ENCODE measurements at places on chromosomes 12 and 14.

DNA sequence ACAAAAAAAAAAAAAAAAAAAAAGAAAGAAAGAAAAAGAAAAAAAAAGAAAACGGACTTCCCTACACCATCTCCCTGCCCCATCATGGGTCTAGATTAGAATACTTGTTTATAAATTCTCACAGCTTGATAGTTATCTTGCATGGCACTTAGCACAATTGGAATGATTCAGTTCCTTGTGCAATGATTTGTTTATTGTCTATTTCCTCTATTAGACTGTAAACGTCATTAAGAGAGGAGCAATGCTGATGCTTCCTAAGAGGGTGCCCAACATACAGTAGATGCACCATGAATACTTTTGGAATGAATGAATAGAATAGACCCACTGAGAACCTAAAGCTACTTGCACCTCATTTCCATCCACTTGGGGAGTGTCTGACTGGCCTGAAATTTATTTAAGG lies 40.8 kb downstream of the PAX9 start:
- H3K4me1 ChIP-seq: no peaks in the 10 kb centered on the region
- no peak overlapping the region for H3K27ac ChIP-seq
- no peak overlapping the region for H3K4me3 ChIP-seq
- no peak for DNase-seq

GRCh38 chr14:46344327-46344937 lies 307.1 kb downstream of the RPL10L start:
- no peak overlapping the region for H3K27ac ChIP-seq
- DNase-seq: no peak
- no peaks in the 10 kb centered on the region for H3K4me1 ChIP-seq
- no peaks in the 10 kb centered on the region for H3K27me3 ChIP-seq

DNA sequence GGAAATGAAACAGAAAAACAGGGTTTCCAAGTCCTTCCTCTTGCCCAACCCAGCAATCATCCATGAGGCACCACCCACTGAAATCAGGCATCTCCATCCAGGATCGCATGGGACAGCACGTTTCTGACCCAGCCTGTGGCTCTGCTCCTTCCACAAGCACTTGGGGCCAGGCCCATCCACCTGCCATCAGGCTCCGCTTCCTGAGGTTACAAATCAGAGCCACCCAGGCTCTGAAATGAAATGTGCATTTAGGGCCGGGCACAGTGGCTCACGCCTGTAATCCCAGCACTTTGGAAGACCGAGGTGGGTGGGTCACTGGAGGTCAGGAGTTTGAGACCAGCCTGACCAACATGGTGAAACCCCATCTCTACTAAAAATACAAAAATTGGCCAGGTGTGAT lies 717 bp upstream of the KRT78 start:
- no peak overlapping the region for H3K4me3 ChIP-seq
- DNase-seq: no peak
- H3K4me1 ChIP-seq: peaks cover 4% of the 10 kb centered on the region
- no peak overlapping the region for H3K27ac ChIP-seq
- peaks cover 55% of the 10 kb centered on the region for H3K27me3 ChIP-seq

DNA sequence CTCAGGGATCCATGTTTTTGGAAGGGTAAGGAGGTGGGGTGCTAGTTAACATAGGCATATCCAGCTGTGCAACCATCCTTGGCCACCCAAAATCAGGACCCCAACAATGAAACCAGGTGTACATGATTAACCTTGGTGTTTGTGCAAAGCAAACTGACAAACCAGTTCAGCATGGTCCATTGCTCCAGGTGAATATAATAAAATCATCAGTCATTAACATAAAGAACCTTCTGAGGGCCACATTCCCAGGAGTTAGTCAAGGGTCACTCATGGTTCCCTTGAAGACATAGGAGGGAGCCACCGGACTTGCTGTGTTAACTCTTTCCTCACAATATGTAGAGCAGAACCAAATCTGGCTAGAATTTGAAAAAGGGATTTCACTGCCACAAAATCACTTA lies 17.8 kb downstream of the SLC38A2 start:
- no peak overlapping the region for H3K27ac ChIP-seq
- H3K4me3 ChIP-seq: no peak overlapping the region
- peaks cover 2% of the 10 kb centered on the region for H3K4me1 ChIP-seq
- peaks cover 8% of the 10 kb centered on the region for H3K36me3 ChIP-seq
- DNase-seq: no peak

GRCh38 chr12:120144215-120144614 lies 27.7 kb upstream of the RAB35 start:
- no peak overlapping the region for H3K27ac ChIP-seq
- H3K36me3 ChIP-seq: peaks cover 24% of the 10 kb centered on the region
- no peak overlapping the region for H3K4me3 ChIP-seq
- peaks cover 2% of the 10 kb centered on the region for H3K4me1 ChIP-seq
- DNase-seq: no peak

- peaks cover 29% of the 10 kb centered on the region for H3K36me3 ChIP-seq
- peaks cover 58% of the 10 kb centered on the region for H3K4me1 ChIP-seq
- H3K27me3 ChIP-seq: no peaks in the 10 kb centered on the region
- H3K4me3 ChIP-seq: peak overlapping the region; percentile 53
- H3K27ac ChIP-seq: no peak overlapping the region
Observed at GRCh38 chr14:23562822-23563472, 4.6 kb downstream of the AP1G2 start.

DNA sequence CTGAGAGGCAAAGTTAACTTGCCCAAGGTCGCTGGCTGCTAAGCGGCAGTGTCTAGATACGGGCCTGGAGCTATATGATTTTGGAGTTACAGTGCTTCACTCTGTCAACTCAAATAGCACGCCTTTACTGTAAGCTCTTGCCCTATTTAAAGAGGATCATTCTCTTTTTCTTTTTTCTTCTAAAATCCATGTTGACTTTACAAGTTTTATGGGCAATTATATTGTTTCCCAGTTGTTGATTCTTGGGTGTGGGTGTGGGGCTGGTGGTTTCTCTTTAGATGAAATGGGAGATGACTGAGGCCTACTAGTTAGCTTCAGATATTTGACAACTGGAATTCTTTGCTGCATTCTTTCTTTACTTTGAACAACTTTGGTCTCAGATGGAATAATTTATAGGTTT lies 70.7 kb downstream of the C12orf75 start:
- H3K27me3 ChIP-seq: no peaks in the 10 kb centered on the region
- H3K4me1 ChIP-seq: no peaks in the 10 kb centered on the region
- H3K4me3 ChIP-seq: no peak overlapping the region
- H3K27ac ChIP-seq: no peak overlapping the region
- peaks cover 27% of the 10 kb centered on the region for H3K36me3 ChIP-seq
- no peak for DNase-seq

- H3K4me1 ChIP-seq: no peaks in the 10 kb centered on the region
- no peak overlapping the region for H3K4me3 ChIP-seq
- peaks cover 4% of the 10 kb centered on the region for H3K36me3 ChIP-seq
- H3K27me3 ChIP-seq: peaks cover 51% of the 10 kb centered on the region
- no peak for DNase-seq
Observed at GRCh38 chr12:253116-253831, 9.4 kb downstream of the SLC6A13 start.

DNA sequence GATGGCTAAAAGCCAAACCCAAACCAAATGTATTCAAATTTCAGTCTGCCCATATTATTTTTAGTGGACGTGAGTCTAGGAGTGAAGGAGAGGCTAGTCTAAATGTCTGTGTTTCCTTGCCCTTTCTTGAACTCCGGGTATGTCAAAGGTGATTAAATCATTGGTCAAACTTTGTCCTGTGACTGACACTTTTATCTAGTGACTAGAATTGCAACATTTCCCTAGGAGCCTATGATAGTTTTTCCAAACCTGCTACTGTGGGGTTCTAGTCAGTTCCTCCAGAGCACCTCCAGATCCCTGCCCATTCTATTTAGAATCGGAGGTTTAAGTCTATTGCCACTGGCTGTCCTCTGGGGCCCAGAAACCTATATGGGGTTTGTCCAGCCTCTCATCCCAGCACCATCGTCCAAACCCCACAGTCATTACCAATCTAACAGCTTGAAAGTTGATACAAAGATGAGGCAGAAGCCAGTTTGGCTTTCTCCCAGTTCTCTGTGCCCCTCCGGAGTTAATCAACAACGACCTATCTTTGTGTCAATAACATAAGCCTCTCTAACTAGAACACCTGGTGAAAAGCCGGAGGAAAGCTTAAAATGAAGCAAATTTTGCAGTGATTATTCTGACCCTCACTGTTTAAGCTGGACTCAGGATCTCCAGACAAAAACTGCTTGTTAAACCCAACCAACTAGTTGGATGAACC lies 306.7 kb downstream of the ZFP36L1 start:
- peaks cover 45% of the 10 kb centered on the region for H3K4me1 ChIP-seq
- no peak overlapping the region for H3K27ac ChIP-seq
- no peaks in the 10 kb centered on the region for H3K36me3 ChIP-seq
- H3K4me3 ChIP-seq: no peak overlapping the region
- H3K27me3 ChIP-seq: no peaks in the 10 kb centered on the region

DNA sequence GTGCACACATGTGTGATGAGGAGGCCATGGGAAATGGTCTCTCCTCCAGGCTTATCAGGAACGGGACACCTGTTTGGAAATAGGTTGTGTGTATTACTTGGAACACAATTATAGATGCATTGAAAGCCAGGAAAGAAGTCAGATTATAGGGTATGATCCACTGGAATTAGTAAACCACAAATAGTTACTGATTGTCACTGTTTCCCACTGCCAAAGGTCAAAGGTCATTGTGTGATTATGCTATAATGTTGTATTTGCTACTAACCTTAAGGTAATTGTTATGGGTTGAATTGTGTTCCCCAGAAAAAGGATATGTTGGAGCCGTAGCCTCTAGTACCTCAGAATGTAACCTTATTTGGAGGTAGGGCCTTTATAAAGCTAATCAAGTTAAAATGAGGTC lies 129.9 kb upstream of the FBXO33 start:
- no peaks in the 10 kb centered on the region for H3K36me3 ChIP-seq
- no peak overlapping the region for H3K4me3 ChIP-seq
- H3K27ac ChIP-seq: no peak overlapping the region
- H3K4me1 ChIP-seq: no peaks in the 10 kb centered on the region

DNA sequence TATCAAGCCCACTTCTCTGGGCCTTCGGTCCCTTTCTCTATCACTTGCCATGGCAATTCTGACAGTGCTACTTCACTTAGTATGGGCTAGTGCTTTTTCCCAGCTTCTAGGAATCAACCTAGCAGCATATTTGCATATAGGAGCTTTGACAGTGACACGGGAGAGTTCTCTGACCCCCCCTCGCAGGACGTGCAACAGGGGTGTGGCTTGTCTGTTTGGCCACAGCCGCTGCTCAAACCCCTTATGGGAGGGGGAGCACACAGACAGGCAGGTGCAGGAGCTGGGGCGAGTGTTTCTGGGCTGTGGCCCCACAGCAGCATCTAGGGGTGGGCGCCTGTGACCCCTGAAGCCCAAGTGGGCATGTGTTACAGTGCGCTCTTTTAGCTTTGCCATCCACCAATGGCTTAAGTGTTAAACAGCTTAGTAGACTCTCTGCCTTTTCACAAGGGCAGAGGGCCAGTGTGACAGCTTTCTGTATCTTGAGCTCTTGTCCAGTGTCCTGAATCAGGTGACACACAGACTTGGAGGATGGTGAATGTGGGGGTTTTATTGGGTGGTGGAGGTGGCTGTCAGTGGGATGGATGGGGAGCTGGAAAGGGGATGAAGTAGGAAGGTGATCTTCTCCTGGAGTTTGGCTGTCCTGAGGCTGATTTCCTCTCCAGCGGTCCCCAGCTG lies 229.3 kb downstream of the PCNX1 start:
- H3K36me3 ChIP-seq: no peaks in the 10 kb centered on the region
- H3K27me3 ChIP-seq: peaks cover 4% of the 10 kb centered on the region
- H3K4me3 ChIP-seq: no peak overlapping the region

DNA sequence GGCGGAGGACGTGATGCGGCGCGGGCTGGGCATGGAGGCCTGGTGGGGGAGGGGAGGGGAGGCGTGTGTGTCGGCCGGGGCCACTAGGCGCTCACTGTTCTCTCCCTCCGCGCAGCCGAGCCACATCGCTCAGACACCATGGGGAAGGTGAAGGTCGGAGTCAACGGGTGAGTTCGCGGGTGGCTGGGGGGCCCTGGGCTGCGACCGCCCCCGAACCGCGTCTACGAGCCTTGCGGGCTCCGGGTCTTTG lies 303 bp downstream of the GAPDH start:
- H3K27ac ChIP-seq: peak overlapping the region; percentile 89
- no peak for DNase-seq
- H3K4me1 ChIP-seq: peaks cover 50% of the 10 kb centered on the region

DNA sequence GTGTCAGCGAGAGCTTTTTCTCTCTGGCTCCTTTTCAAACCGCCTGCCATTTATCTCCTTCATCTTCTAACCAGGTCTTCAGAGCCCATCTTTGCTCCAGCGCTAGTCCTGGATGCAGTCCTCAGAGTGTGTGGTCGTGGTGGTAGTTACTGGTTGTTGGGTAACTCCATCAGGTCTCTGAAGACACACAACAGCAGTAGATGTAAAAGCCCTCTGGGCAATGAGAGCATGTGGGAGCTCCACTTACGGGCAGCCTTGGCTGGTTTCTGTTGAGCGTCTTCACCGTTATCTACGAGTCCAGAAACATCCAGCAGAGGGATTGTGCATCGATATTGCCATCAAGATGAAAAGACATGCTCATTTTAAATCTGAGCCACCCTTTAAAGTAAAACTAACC lies 61.2 kb downstream of the FBXL14 start:
- H3K27ac ChIP-seq: no peak overlapping the region
- DNase-seq: no peak
- peak overlapping the region; percentile 88 for H3K4me3 ChIP-seq
- peaks cover 7% of the 10 kb centered on the region for H3K36me3 ChIP-seq
- H3K27me3 ChIP-seq: peaks cover 73% of the 10 kb centered on the region

- no peaks in the 10 kb centered on the region for H3K36me3 ChIP-seq
- no peak overlapping the region for H3K27ac ChIP-seq
- H3K4me3 ChIP-seq: no peak overlapping the region
- no peak for DNase-seq
Observed at GRCh38 chr12:131912518-131913274, 16.4 kb upstream of the PUS1 start.

GRCh38 chr14:58787592-58787991 lies 149.8 kb downstream of the DACT1 start:
- no peaks in the 10 kb centered on the region for H3K27me3 ChIP-seq
- H3K27ac ChIP-seq: no peak overlapping the region
- no peaks in the 10 kb centered on the region for H3K4me1 ChIP-seq
- no peaks in the 10 kb centered on the region for H3K36me3 ChIP-seq

DNA sequence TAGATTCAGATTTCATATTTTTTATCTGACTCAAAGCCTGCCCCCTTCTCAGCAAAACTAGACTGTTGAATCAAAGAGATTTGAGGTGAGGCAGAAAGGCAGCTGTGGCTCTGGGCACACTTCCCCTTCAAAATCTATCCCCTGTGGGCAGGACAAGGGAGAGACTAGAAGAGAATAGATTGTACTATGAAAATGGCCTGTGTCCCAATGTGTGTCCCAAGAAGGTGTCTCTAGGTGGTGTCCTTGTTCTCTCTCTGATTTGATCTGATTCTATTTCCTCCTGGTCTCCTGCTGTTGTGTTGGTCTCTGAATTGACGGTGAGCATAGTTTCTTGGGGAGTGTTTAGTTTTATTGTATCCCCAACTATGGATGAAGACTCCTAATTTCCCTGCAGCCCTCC lies 565.8 kb upstream of the ATP2B1 start:
- no peaks in the 10 kb centered on the region for H3K4me1 ChIP-seq
- no peaks in the 10 kb centered on the region for H3K27me3 ChIP-seq
- no peaks in the 10 kb centered on the region for H3K36me3 ChIP-seq
- H3K27ac ChIP-seq: no peak overlapping the region
- no peak for DNase-seq
